ENCODE measurements at places on chromosomes 12 and 14.

DNA sequence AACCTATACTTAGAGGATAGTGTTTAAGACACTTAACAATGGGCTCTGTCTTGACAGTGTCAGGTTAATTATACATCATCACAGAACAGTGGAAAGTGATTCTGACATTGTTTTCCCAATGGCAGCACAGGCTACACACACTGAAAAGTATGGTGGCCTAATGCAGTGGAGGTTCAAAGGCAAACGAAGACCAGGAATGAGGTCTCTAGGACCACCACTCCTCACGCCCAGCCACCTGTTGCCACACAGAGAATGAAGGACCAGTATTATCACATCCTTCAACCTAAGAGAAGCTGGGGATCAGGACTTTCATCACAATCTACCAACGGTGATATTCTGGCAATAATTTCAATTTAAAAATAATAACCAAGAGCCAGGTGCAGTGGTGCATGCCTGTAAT, 34.5 kb upstream of the CDK2AP1 start:
- H3K36me3 ChIP-seq, result peaks cover 26% of the 10 kb centered on the region
- no peaks in the 10 kb centered on the region for H3K27me3 ChIP-seq
- H3K27ac ChIP-seq, result no peak overlapping the region
- H3K4me1 ChIP-seq, result no peaks in the 10 kb centered on the region

- DNase-seq, result no peak
- no peaks in the 10 kb centered on the region for H3K36me3 ChIP-seq
- no peak overlapping the region for H3K4me3 ChIP-seq
- H3K4me1 ChIP-seq, result no peaks in the 10 kb centered on the region
These were observed 16.4 kb downstream of the CCDC92 start for GRCh38 chr12:123956249-123956648.

- H3K36me3 ChIP-seq, result no peaks in the 10 kb centered on the region
- peaks cover 20% of the 10 kb centered on the region for H3K4me1 ChIP-seq
- H3K27me3 ChIP-seq, result no peaks in the 10 kb centered on the region
- no peak overlapping the region for H3K27ac ChIP-seq
- no peak overlapping the region for H3K4me3 ChIP-seq
- DNase-seq, result no peak
These were observed 105.3 kb downstream of the TGFB3 start for GRCh38 chr14:75876530-75876929.

- H3K4me1 ChIP-seq, result peaks cover 8% of the 10 kb centered on the region
- peaks cover 99% of the 10 kb centered on the region for H3K27me3 ChIP-seq
- no peak for DNase-seq
- no peak overlapping the region for H3K27ac ChIP-seq
These were observed 10.4 kb upstream of the HOXC13 start for GRCh38 chr12:53928054-53928835.

- peaks cover 5% of the 10 kb centered on the region for H3K27me3 ChIP-seq
- no peak overlapping the region for H3K27ac ChIP-seq
- H3K4me1 ChIP-seq, result peaks cover 10% of the 10 kb centered on the region
- no peaks in the 10 kb centered on the region for H3K36me3 ChIP-seq
- no peak overlapping the region for H3K4me3 ChIP-seq
These were observed 9.7 kb upstream of the CMKLR1 start for GRCh38 chr12:108348842-108349241.
